Fibroblast of skin of right biceps (primary cell): ENCODE measurements at places on chromosomes 3 and 15.
A peak's percentile ranks its signal among the peaks of the same experiment; 100 is the strongest.

DNA sequence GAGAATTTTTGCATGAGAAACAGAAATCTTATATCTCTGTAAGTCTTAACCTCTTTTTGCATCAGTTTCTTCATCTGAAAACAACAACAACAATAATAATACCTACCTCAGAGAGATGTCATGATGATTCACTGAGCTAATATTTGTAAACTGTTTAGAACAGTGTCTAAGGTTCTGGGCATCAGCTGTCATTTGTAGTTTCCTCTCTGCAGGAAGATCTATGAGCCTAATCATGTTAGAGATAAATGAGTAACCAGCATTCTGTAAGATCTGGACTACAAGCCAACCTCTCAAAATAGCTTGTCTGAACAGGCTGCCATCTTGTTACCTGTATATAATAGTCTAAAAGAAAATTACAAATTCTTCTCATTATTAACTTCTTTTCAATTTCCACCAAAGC lies 383.0 kb upstream of the RORA start:
- no peak for DNase-seq

DNA sequence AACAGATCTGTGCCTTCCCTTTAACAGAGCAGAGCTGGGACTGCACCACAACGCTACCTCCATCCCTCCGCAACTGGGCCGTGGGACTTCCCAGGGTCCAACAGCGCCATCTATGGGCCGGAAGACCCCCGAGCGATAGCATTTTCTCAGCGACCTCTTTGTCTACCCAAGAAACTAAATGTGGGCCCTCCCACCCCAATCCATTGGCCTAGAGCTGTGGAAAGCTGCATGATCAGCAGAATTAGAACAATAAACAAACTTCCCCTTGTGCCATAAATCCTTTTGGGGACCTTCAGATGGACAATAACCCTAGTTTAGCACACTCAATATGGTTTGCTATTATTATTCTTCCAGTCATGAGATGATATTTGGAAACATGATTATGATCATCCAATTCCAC lies 74.8 kb upstream of the NTRK3 start:
- peak; percentile 59 for DNase-seq

DNA sequence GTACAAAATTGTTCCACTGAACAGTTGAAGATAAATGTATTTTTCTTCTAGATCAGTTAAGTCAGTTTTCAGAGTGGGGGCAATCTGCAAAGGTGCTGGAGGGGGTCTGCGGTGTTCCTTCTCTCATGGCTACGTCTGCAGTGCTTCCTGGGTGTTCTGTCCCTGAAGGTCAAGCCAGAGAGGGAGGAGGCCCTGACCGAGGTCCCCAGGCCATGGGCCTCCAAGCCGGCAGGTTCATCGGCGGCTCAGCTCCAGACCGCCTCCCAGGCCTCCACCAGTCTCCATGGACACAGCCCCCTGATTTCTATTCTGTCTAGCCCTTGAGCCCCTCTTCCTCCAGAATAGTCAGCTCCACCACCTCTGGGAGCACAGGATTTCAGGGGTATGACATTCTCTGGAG lies 28.5 kb upstream of the TSEN2 start:
- no peak for DNase-seq

GRCh38 chr3:127156338-127157050 lies 36.4 kb upstream of the PRR23E start:
- DNase-seq, result no peak

DNA sequence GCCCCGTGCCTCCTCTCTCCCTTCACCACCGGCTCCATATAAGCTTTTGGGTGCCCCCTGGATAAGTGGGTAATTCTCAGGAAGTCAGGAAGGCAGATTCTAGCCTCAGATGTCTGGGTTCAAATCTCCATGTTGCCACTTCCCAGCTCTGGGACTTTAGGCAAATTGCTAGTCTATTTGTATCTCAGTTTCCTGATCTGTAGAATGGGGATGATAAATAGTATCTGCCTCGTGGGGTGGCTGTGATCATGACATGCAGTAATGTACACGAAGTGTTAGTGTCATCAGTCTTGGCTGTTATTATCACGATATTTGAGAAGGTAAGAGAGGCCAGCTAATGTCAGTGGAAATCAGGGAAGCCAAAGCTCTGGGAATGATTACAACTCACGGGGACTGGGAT lies 43.3 kb downstream of the MUC4 start:
- DNase-seq, result no peak

GRCh38 chr15:91845720-91846119 lies 7.8 kb upstream of the SLCO3A1 start:
- DNase-seq, result no peak

- no peak for DNase-seq
These were observed 116.7 kb upstream of the ETV5 start for GRCh38 chr3:186225603-186226002.

DNA sequence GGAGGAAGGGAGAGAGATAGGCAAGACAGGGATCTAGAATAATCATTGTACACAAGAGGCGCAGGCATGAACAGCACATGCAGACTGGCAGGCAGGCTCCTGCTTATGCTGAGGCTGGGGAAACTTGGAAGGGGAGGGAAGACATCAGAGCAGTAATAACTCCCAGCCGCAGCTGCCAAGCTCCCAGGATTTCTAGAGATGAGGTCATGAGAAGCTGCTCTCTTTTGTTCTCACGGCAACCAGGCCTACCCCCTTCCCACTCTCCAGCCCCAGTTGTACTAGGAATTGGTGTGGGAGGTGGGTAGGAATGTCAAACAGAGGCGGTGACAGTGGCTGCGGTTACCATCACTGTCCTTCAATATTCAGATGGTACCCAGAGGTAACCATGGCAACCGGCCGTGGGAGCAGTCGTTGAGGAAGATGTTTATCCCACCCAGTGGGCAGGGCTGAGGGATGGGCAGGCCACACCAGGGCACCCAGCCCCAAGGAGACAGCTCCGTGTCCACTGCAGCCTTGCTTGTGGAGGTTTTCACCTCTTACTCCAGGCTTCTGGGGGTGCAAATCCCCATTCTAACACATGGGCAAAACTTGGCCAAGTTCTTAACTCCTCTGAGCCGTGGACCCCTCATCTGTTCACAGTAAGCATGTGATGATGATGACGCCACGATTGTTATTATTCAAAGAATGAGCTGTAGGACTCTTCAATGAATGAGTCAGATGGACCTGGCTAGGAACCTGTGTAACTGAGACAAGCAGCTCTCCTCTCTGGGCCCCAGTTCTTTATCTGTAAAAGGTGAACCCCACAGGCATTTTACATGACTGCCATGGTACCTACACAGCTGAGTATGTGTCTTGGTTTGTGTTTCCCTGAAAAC lies 360.8 kb upstream of the PROK2 start:
- DNase-seq, result peak; percentile 90

GRCh38 chr3:151307583-151308488 lies 8.8 kb downstream of the GPR87 start:
- peak; percentile 34 for DNase-seq

DNA sequence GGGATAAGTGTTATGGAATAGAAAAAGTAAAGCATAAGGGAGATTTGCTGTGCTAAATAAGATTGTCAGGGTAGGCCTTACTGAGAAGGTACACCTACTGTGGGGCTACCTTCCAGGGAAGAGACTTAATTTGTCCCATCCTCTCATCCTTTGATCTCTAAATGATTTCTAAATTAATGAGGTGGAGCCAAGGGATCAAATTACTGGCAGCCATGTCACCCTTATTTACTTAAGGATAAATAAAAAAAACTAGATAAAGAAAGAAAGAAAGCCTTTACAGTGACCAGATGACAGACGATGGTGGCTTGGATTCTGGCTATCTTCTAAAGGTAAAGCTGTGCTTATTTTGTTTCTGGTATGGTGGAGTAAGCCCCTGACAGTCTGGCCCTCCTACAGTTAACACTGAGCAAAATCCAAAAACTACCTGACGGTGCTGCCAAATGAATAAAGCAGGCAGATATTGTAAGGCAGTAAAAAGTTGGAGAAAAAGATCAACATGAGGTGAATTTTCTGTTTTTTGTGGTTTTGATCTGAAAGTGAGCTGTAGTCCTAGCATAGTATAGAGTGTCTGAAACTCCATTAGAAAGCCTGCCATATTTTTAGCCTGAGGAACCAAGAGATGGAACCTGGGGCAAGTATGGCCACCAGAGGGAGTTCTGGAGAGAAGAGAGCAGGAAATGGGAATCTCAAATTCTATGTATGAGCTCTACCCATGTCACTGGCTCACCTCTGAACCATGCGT lies 285.1 kb upstream of the MANF start:
- peak; percentile 39 for DNase-seq

- no peak for DNase-seq
These were observed 668.7 kb downstream of the OTOL1 start for GRCh38 chr3:162165346-162165745.
